ENCODE measurements at places on chromosomes 1 and 21. TPM values are rescaled to one million over a fixed set of nuclear protein-coding genes. Genes with fewer than 3 reads are reported as not detected.

PCNT gene
- total RNA-seq: 27.6 TPM

S100A2 gene
- 2.2 TPM for total RNA-seq

KRTAP19-1 gene
- not detected for total RNA-seq

EXO1 gene
- not detected for total RNA-seq
